ENCODE measurements at places on chromosomes 16 and 17. TPM values are rescaled to one million over a fixed set of nuclear protein-coding genes. Genes with fewer than 3 reads are reported as not detected.

The ABCC12 gene
- not detected for total RNA-seq

The RNF222 gene
- not detected for total RNA-seq

The MYOCD gene
- not detected for total RNA-seq

The IL17C gene
- total RNA-seq = not detected

The SOX15 gene
- total RNA-seq = 7.0 TPM

The CLN3 gene
- total RNA-seq = 10.7 TPM

The CARD14 gene
- 2.3 TPM for total RNA-seq

The SLC47A1 gene
- 0.15 TPM for total RNA-seq

The BRD7 gene
- total RNA-seq = 38.4 TPM

The KRTAP2-1 gene
- not detected for total RNA-seq

The HOXB2 gene
- not detected for total RNA-seq

The KRTAP4-5 gene
- not detected for total RNA-seq

The NPIPA1 gene
- total RNA-seq = 10.9 TPM

The FADS6 gene
- not detected for total RNA-seq

The ACTG1 gene
- total RNA-seq = 4,798 TPM

The SPNS3 gene
- 0.69 TPM for total RNA-seq

The KCNJ18 gene
- total RNA-seq = 0.12 TPM

The GUCY2D gene
- 0.12 TPM for total RNA-seq

The CCL8 gene
- not detected for total RNA-seq

The RNF135 gene
- total RNA-seq = 10.7 TPM

The CACNG3 gene
- not detected for total RNA-seq

The DHRS11 gene
- 14.8 TPM for total RNA-seq

The ZC3H7A gene
- total RNA-seq = 26.4 TPM

The CCL4 gene
- total RNA-seq = not detected

The MT1H gene
- not detected for total RNA-seq

The TPSD1 gene
- total RNA-seq = not detected

The WFDC1 gene
- 0.15 TPM for total RNA-seq

The TTYH2 gene
- 21.0 TPM for total RNA-seq

The NPIPA5 gene
- 4.7 TPM for total RNA-seq

The SLC35G6 gene
- not detected for total RNA-seq

The PPP1R27 gene
- total RNA-seq = not detected
